Liver (tissue), 10 donors: ENCODE measurements at places on chromosomes 1 and 21. TPM values are rescaled to one million over a fixed set of nuclear protein-coding genes. Genes with fewer than 3 reads are reported as not detected.

The PADI1 gene
- 4.9 TPM for total RNA-seq

The FCRL1 gene
- total RNA-seq = 0.50 TPM

The ILDR2 gene
- 7.4 TPM for total RNA-seq

The FCRLB gene
- 2.9 TPM for total RNA-seq

The KCNJ6 gene
- not detected for total RNA-seq

The GPR52 gene
- total RNA-seq = 4.8 TPM

The RPS27 gene
- 452 TPM for total RNA-seq

The DENND1B gene
- total RNA-seq = 9.3 TPM

The CD34 gene
- 1.5 TPM for total RNA-seq

The GSTM5 gene
- total RNA-seq = 1.3 TPM

The LCE2A gene
- total RNA-seq = not detected

The PTGER3 gene
- 0.25 TPM for total RNA-seq

The DCDC2B gene
- total RNA-seq = not detected

The GATAD2B gene
- total RNA-seq = 4.4 TPM

The KMO gene
- 10.2 TPM for total RNA-seq

The AIRE gene
- total RNA-seq = not detected

The RASSF5 gene
- total RNA-seq = 5.8 TPM

The FAM177B gene
- total RNA-seq = not detected

The RORC gene
- 59.2 TPM for total RNA-seq

The LRRC7 gene
- total RNA-seq = 1.0 TPM

The REG4 gene
- total RNA-seq = 0.08 TPM

The ATP1A4 gene
- total RNA-seq = not detected

The C21orf91 gene
- 7.2 TPM for total RNA-seq

The FCGR3A gene
- total RNA-seq = 37.7 TPM

The SPRR5 gene
- total RNA-seq = not detected

The IL12RB2 gene
- total RNA-seq = 0.50 TPM

The MPL gene
- total RNA-seq = 1.0 TPM

The RXFP4 gene
- not detected for total RNA-seq

The AHDC1 gene
- total RNA-seq = 4.7 TPM

The PLD5 gene
- total RNA-seq = under 0.01 TPM
